ENCODE measurements at places on chromosomes 11 and 22. TPM values are rescaled to one million over a fixed set of nuclear protein-coding genes. Genes with fewer than 3 reads are reported as not detected.

The ARHGAP20 gene
- total RNA-seq = 0.99 TPM

The HTR3A gene
- not detected for total RNA-seq

The APOL6 gene
- 7.0 TPM for total RNA-seq

The TREH gene
- total RNA-seq = not detected

The TRIM49B gene
- not detected for total RNA-seq

The C11orf42 gene
- total RNA-seq = not detected

The OR52N1 gene
- total RNA-seq = not detected

- no peak for DNase-seq
These were observed 528.4 kb downstream of the TBC1D22A start for GRCh38 chr22:47290706-47291430.

DNA sequence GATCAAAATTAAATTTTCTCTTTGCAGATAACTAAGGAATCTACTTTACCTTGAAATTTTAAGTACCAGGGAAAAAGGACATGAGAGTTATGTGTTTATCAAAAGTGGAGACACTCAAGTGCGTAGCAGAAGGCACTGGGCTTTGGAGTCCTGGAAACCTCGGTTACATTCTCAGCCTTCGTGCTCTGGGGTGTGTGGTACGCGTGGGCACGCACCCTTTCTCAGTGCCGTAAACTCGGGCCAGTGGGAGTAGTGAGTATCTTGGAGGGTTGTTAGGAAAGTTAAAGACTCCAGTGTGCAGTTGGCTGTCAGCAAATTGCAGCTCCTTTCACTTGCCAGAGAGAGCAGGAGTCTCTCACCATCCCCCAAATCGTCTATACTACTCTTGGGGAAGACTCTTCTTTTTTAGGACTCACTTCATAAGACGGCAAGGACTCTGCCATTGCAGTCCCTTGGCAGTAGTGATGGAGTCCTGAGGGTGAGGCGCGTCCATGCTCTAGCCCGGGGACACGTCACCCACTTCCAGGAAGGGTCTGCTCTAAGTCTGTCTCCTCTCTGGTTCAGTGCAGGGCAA, 171.8 kb downstream of the TBC1D22A start:
- no peak for DNase-seq

- no peak for DNase-seq
These were observed at the start of gene SAA2 for GRCh38 chr11:18248561-18248960. Gene SAA2, minus strand, starts transcription at chr11:18248668. Its CDS starts 657 bp downstream, at chr11:18248011.

DNA sequence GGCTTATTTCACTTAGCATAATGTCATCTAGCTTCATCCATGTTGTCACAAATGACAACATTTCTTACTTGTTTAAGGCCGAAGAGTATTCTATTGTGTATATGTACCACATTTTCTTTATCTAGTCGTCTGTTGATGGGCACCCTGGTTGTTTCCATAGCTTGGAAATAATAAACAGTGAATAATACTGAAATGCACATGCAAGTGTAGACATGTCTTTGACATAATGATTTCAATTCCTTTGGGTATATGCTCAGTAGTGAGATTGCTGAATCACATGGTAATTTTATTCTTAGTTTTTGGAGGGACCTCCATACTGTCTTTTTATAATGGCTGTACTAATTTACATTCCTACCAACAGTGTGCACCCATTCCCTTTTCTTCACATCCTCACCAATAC, 508.0 kb downstream of the NELL1 start:
- DNase-seq = no peak

GRCh38 chr11:47587723-47588326, 1.3 kb downstream of the FAM180B start:
- peak; percentile 86 for DNase-seq

GRCh38 chr11:66762088-66762487, 33.1 kb upstream of the SPTBN2 start:
- DNase-seq = no peak

DNA sequence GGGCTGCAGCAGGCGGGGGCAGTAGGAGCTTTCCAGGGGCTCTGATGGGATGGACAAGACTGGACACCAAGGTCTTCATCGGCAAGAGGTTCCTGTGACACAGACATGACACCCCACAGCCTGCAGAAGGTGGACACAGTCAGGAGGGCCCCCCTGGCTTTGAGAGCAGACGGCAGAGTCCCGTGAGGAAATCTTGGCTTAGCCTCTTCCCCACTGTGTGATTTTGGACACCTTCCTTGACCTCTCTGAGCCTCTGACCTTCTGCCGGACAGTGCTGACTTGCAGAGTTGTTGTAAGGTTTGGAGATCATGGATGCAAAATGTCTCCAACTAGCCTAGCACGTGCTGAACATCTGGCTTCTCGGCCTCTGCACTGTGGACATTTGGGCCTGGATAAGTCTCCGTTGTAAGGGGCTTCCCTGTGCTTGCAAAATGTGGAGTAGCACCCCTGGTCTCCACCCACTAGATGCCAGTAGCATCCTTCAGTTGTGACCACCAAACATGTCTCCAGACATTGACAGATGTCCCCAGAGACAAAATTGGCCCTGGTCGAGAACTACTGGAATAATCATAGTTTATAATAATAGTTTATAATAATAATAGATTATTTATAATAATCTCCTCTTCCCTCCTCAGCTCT, 54.6 kb downstream of the MCM5 start:
- DNase-seq = peak; percentile 24

GRCh38 chr11:118129471-118130172, 23.0 kb downstream of the SCN4B start:
- DNase-seq = no peak

- no peak for DNase-seq
These were observed 3.1 kb upstream of the IL17REL start for GRCh38 chr22:50015451-50016307.

DNA sequence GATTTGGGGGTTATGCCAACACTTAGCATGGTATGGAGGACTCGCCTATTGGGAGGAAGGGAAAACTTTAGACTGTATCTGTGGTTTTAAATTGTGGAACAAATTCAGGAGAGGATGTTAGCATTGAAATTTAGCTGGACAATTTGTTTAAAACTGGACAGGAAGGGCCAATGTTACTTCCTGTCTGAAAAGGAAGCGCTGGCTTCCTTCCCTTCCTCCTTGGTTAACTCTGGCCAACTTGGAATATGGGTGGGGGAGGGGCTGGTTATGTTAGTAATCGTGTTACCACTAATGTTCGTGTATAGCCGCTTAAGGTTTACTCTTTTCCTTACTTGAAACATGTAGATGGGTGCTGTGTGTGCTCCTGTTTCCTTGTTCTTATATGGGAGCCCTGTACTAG, 13.9 kb downstream of the CTNND1 start:
- DNase-seq = peak; percentile 66

- DNase-seq = no peak
These were observed 10.7 kb downstream of the STIM1 start for GRCh38 chr11:3866206-3866605.

DNA sequence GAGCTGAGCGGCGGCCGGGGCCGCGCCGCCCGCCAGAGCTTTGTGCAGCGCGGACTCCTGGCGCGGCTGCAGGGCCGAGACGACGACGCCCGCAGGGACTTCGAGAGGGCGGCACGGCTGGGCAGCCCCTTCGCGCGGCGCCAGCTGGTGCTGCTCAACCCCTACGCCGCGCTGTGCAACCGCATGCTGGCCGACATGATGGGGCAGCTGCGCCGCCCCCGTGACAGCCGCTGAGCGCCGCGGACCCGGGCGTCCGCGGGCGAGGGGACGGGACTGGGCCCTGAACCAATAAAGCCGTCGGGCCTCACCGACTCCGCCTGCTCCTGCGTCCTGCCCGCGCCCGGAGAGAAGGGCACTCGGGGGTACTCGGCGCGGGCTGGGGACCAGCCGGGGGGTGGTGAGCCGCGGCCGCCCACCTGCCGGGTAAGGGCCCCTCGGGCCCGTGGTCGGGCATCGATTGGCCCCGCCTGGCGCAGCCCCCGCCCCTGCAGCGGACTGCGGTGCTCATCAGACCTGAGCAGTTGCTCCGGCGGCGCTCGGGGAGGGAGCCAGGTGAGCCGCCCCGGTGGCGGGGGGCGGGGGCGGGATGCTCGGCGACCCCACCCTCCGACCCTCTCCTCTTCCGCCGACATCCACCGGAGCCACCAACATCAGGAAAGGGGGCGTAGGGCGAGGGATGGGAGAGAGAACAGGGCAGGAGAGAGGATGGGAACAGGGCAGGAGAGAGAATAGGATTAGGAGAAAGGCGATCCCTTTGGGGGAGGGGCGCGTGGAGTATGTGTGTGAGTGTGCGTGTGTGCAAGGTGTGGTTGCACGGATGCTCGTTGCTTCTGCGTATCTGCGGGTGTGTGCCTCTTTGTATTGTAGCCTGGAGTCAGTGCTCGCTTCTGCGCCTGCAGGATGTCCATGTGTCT, at the start of gene TMEM25:
TSS of gene TMEM25 (plus strand) at position 510 of the 914 bp plus-strand sequence. CDS start 610 bp downstream, outside the sequence.
- DNase-seq = peak; percentile 88

- DNase-seq = no peak
These were observed 53.3 kb upstream of the JAM3 start for GRCh38 chr11:134015556-134015955.

DNA sequence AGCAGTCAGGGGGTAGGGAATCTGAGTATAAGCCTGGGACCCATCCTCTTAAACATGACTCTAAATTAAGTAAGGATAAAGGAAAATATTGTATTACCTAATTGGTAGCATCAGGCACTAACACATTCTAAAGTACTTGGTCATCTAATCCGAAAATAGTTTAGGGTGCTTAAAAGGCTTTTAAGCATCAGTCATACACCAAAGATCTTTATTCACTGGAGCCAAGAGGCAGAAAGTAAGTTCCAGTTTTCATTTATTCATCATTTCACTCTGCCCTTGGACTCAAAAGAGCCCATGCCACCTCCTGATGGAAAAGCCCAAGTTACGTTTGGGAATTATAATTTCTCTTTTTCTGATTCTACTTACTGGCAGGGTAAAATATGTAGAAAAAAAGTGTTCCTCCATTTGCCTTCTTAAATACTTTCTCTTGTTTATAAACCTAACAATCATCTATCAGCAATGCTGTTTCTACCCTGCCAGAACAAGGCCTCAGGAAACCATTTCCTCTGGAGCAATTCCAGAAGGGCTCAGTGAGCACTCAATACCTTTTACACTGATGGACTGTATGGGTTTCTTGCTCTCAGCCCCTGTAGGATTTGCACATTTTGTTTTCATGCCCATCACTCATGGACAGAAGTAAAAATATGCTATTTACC, 120.1 kb upstream of the SLC5A12 start:
- DNase-seq = peak; percentile 44

DNA sequence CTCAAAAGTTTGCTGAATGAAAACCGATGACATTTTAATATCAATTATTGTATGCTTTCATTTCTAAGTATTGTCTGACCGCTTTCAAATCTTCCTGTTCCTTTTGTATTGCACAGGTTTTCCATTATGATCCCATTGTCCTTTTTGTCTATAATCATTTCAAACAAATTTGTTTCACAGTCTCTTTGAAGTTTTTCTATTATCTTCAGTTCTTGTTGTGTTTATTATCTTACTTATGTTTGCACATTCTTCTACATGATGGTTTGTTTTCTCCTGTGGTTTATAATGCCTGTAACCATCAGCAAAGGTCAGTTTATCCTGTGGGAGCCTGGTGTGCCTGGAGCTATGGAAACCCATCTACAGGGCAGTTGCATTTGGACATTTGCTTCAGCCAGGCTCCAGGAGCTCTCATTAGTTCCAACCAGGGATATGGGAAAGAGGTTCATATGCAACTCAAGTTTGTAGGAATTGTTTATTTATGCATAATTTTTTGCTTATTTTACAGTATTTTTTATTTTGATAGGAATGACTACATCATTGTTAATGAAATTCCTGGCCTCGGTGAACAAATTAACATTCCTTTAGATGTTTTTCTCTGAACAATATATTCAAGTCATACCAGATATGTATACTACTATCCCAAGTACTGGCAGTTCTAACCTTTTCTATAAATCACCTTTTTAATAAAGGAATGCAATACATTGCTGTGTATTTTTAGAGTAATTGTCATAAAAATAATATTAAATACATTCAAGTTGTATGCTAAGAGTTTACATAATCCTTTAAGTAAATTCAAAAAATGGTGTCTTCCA, 179.2 kb downstream of the SBF2 start:
- DNase-seq = no peak

DNA sequence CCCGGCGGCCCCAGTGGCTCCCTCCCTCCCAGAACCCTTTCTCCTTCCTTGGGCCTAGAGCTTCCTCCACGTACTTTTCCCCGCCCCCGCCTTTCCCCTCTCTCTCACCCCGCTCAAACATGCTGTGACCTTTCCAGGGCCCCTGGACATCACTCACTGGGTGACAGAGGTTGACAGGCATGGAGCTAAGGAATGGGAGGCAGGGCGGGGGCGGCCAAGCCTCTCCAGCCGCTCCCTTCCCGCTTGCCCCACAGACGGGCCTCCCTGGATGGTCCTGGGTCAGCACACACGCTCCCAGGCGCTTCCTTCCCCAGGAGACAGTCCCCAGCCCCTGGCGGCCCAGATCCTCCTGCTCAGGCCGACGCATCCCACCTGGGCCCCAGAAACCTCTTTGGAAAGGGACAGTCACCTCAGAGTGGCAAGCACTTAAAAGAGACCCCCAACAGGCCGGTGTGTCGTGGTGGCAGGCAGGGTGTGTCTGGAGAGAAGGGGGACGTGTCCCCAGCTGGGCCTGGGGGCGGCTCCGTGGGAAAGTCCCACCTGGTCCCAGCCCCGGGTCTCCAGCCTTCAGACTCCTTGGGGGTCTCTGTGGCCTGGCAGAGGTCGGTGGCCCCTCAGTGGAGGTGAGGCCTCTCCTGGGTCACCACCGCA, 8.8 kb downstream of the H19 start:
- no peak for DNase-seq

DNA sequence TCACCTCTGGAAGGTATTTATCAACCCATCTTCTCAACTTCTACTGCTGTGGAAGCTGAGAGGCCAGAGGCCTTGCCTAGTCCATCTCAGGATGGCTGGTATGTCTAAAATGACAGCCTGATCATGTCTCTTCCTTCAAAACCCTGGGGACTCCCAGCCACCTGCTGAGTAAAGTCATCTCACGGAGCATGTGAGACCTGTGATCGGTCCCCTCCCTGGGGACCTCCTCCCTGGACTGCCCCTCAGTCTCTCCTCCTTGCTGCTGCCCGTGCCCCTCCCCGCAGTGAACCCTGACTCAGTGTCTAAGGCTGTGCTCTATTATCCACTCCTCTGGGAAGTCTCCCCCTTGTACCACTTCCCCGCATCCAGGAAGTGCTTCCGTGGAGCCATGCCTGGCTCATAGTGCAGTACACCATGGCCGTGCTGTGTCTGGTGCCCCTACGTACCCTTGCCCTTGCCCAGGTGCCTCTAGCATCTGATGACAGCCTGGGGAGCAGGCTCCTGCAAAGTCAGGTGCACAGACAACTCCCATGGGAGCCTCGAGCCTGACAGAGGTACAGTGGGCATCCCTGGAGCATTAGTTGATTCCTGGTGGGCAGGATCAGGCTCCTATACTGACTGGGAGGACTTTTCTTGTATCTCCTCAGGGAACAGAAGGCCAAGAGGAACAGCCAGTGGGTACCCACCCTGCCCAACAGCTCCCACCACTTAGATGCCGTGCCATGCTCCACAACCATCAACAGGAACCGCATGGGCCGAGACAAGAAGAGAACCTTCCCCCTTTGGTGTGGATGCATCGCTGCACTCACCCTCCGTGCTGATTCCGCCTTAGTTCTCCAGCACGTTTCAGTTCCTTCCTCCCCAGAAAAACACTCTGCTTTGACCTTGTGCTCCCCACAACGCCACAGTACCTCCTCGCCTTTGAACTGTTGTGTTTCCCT, 13.8 kb downstream of the SMARCB1 start:
- no peak for DNase-seq

Data from myocyte (in vitro differentiated cells).